GM12864 (cell line): ENCODE measurements at places on chromosomes 3 and 15.

GRCh38 chr3:99721633-99722007, 83.2 kb downstream of the COL8A1 start:
- no peak for DNase-seq

DNA sequence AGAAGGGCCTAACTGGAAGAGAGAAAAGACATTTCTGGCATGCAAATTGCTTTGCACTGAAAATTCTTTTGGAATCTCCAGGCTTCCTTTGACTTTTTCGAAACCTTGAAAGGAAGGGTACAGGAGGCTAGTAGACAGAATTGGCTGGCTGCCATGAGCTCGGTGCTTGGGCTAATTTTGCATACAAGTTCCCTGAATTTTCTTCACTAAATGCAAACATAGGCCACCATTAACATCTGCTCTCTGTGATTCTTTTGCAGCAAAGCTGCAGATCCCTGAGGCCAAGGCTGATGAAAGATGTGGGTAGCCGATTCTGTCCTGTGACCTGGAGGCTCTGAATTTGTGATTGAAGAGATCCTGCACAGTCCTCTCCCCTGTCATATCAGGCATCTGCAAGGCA, 247.8 kb upstream of the MCTP2 start:
- no peak for DNase-seq

- DNase-seq, result no peak
Measured at GRCh38 chr3:152284906-152285305, 16.2 kb downstream of the MBNL1 start.

DNA sequence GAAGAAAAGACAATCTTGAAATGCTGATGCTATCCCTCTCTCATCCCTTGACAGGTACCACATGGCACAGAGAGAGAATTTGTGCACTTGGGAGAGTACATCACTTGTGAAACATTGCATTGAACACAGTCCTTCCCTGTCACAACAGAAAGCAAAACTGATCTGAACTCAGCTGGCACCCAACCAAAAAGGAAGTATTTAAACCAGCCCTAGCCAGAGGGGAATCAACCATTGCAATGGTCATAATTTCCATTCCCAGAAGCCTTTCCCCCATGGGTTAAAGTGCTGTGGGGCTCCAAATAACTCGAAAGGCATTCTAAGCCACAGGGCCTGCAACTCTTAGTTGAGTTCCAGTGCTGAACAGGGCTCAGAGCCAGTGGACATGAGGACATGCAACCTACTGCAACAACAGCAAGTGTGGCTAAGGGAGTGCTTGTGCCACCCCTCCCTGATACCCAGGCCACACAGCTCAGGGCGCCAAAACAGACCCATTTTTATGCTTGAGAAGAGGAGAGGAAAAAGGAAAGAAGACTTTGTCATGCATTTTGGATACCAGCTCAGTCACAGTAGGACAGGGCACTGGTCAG, 530.8 kb upstream of the BCHE start:
- DNase-seq, result no peak

- DNase-seq, result no peak
Measured at GRCh38 chr15:72135719-72136118, 17.5 kb downstream of the SENP8 start.

DNA sequence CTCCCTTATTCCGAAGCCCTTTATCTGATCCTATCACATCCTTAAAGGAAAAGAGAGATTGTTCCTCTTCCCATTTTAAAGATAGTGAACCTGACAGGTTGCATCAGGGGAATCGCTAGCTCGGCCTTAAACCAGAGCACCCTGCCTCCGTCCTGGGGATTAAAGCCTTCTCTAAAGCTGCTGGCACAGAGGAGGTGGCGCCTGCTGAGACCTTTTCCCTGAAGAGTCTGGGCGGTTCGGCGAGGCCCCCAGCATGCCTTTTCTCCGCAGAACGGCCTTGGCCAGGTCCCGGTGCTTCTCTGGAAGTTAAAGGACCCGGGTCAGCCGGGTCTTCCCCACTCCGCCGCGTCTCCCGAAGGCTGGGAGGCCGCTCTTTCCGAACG, 593 bp downstream of the FAM219B start:
- no peak for DNase-seq

- DNase-seq, result no peak
Measured at GRCh38 chr3:174397848-174398247, 461.3 kb upstream of the NAALADL2 start.

DNA sequence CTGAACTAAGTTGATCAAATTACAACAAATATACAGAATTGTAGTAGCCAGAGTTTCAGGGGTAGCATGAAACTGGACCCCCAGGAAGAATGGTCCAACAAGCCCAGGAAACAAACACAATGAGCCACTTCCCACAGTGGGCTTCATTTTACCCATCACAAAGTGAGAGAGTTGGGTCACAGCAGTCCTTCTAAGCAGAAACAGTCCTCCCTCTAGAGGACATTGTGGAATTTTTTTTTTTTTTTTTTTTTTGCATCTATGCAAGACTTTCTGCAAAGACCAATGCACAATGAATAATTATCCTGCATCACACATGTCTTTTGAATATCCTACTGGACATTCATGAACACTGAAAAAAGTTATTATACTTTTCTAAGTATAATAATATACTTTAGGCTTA, 73.8 kb upstream of the ATP13A5 start:
- DNase-seq, result no peak

GRCh38 chr3:128198313-128198712, 45.0 kb downstream of the EEFSEC start:
- DNase-seq, result no peak

DNA sequence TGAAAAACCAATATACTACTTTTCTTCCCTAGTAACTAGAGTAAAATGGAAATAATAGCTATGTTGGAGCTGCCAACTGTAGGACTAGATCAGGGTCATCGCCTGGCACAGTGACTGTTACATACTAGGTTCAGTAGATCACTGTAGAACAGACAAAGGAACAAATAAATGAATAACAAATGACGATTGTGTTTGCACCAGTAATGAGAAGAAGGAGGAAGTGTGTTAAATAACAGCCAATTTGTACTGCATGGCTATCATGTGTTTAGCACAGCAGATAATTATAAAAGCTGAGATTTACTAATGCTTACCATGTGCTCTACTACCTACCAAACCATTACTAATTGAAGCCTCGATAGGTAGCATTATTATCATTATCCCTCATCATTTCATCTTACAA, 85.3 kb upstream of the FXR1 start:
- DNase-seq, result no peak

DNA sequence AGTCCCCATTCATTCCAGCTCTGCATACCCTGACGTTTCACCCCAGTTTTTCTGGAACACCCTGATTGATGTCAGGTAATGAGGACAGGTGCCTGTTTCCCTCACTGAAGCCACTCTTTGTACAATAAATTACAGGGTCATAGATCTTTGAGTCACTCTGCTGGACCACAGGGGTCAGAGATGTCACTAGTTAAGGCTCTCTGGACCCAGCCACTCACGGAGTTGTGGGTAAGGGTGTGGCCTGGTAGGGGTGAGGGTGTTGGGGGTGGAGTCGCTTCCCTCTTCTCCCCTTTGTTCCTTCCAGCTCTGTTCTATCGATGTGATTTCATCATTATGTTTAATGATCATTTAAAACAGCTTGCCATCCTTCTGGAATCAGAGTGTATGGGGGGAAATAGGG, 512 bp downstream of the IQCF5 start:
- DNase-seq, result no peak

- no peak for DNase-seq
Measured at GRCh38 chr3:39180183-39180545, 12.2 kb downstream of the XIRP1 start.

GRCh38 chr3:34283751-34284150, 485.3 kb downstream of the PDCD6IP start:
- no peak for DNase-seq

GRCh38 chr3:113297841-113298240, 86.5 kb downstream of the BOC start:
- DNase-seq, result no peak

- DNase-seq, result no peak
Measured at GRCh38 chr3:98328933-98329332, 24.7 kb upstream of the OR5K4 start.

- no peak for DNase-seq
Measured at GRCh38 chr3:149920119-149920518, 50.6 kb downstream of the PFN2 start.

DNA sequence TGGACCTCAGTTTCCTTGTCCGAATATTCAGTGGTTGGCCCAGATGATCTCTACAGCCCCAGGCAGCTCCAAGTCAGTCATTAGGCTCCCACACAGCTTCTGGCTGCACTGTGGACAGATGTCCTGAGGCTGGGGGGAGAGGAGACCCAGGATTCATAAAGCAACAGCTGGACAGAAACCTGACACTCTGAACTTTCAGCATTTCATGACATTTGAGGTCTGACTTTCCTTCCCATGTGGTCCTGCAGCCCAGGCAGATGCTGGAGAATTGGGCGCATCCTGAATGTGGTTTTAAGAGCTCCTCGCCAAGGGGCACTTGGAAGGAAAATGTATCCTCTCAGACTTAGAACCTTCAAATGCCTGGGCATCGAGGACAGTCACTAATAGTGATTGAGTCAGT, 307.6 kb upstream of the LRRFIP2 start:
- no peak for DNase-seq

- no peak for DNase-seq
Measured at GRCh38 chr3:150958683-150959082, 13.8 kb downstream of the CLRN1 start.
